ENCODE measurements at places on chromosomes 5 and 9.

- DNase-seq: peak; percentile 26
Measured at GRCh38 chr5:150523472-150524350, 15.8 kb downstream of the NDST1 start.

GRCh38 chr5:151212406-151212798 is 11.5 kb downstream of the CCDC69 start:
- DNase-seq: no peak

- no peak for DNase-seq
Measured at GRCh38 chr5:181189962-181190710, 14.9 kb downstream of the TRIM7 start.

GRCh38 chr5:40258222-40258621 is 421.5 kb upstream of the PTGER4 start:
- no peak for DNase-seq

GRCh38 chr5:157232706-157233105 is 33.2 kb upstream of the CYFIP2 start:
- no peak for DNase-seq

- no peak for DNase-seq
Measured at GRCh38 chr9:133476036-133476931, 2.6 kb downstream of the SLC2A6 start.

DNA sequence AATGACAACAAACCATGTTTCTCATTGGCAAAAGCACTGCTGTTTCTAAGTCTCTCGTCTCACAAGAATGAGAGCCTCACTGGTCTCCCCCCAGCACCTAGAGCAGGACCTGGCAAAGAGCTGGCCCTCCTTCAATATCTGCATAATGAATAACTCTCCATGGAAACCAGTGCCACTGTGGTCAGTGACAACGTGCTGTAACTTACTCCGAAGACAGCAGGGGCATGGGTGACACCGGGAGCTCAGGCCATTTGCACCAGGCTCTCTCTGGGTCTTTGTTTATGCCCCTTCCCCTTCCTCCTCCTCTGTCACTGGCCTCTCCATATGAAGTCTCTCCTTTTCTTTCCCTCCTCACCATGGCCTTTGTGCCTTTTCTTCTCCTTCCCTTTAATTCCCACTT is 33.3 kb downstream of the TAS2R1 start:
- no peak for DNase-seq

DNA sequence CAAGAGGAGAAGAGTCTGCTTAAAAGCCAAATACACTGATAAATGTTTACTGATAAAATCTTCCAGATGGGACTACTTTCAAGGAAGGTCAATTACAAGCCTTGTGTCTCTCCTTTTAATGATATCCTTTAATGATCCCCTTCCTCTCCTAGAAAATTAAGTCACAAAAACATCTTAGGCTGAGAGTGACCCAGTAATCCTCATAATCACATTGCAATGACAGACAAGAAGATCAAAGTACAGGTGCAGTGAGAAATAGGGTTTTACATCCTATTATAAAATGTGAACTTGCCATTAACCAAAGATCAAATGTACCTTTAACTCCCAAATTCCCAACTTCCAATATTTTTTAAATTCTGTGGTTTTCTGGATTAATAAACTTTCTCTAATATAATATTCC is 514.8 kb downstream of the RAB3C start:
- no peak for DNase-seq

DNA sequence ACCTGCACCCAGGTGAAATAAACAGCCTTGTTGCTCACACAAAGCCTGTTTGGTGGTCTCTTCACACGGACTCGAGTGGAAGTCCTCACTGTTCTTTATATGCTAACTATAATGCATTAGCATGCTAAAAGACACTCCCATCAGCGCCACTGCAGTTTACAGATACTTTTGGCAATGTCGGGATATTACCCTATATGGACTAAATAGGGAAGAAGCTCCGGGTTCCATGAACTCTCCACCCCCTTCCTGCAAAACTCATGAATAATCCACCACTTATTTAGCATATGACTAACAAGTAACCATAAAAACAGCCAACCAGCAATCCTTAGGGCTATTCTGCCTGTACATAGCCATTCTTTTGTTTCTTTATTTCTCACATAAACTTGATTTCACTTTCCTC is 426.2 kb upstream of the PTPRD start:
- DNase-seq: no peak

- no peak for DNase-seq
Measured at GRCh38 chr5:90473396-90474234, 956 bp downstream of the MBLAC2 start.

DNA sequence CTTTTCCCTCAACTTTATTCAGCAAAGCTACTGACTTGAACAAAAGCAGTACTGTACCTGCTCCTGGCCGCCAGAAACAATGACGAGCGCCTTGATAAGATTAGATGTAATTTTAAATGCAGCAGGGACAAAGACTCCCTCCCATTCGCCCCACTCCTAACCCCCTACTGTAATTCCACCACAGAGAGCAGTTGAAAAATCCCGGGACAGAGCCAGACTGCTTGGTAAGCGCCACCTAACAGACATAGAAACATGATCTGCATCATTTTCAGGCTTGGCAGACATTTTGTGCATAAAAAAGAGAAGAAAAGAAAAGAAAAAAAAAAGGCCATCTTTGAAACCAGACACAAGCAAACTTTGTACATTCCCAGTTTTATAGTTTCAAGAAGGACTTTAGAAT is 81.9 kb downstream of the ISL1 start:
- no peak for DNase-seq

DNA sequence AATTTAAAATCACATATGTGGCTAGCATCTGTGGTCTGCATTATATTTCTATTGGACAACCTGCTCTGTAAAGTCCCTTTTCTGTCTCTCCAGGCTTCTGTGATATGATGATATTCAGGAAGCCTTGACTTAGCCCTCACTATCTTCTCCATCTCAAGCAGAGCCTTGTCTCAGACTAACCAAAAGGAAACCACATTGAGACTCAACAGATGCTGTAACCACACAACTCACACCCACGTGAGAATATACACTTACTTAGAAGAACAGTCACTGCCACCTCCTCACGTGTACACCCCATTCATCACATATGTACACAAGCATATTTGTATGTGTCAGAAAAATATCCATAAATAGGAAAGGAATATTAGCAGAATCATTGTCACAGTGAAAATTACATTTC is 33.6 kb downstream of the HTR4 start:
- no peak for DNase-seq

DNA sequence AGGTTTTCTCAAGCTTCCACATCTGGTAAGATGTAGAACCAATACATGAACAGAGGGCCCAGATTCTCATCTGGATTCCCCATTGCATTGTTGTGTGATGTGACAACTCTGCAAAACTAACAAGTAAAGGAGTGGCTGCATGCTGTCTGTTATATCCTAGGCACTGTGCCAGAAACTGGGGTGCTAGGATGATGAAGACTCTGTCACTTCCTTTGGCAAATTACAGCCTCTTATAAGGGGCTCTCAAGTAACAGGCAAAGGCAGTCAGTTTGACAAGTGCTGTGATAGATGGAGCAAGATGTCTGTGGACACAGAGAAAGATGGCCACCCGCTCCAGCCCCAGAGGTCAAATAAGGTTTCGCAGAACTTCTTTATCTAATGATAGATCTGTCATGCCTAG is 115.7 kb downstream of the PAPPA start:
- DNase-seq: no peak

Data from NCI-H1436 (cell line).